Foreskin keratinocyte (primary cell): ENCODE measurements at places on chromosomes 3 and 15. TPM values are rescaled to one million over a fixed set of nuclear protein-coding genes. Genes with fewer than 3 reads are reported as not detected.

The U2SURP gene
- 98.4 and 98.5 TPM in 2 replicates for total RNA-seq

The GOLGA8R gene
- 0.34 and 0.35 TPM in 2 replicates for total RNA-seq

The SKOR1 gene
- not detected in 2 replicates for total RNA-seq

The P2RY12 gene
- total RNA-seq: not detected in 2 replicates

The FLNB gene
- 399 and 593 TPM in 2 replicates for total RNA-seq

The SLC33A1 gene
- 32.6 and 39.5 TPM in 2 replicates for total RNA-seq

The COL6A5 gene
- not detected in 2 replicates for total RNA-seq

The AGBL1 gene
- total RNA-seq: not detected in 2 replicates

The TBC1D23 gene
- 33.2 and 40.2 TPM in 2 replicates for total RNA-seq

The DUOXA2 gene
- not detected in 2 replicates for total RNA-seq

The ACKR2 gene
- 0.20 and 0.21 TPM in 2 replicates for total RNA-seq

The TRPM1 gene
- not detected in 2 replicates for total RNA-seq

The ESYT3 gene
- total RNA-seq: 0.78 and 0.92 TPM in 2 replicates

The TMEM108 gene
- 0.07 TPM in 1 of 2 replicates, not detected in the other for total RNA-seq

The GUCA1C gene
- total RNA-seq: 0.28 TPM in 1 of 2 replicates, not detected in the other

The GPR171 gene
- total RNA-seq: not detected in 2 replicates

The LTK gene
- not detected in 2 replicates for total RNA-seq

The HHLA2 gene
- total RNA-seq: not detected in 2 replicates

The LEKR1 gene
- total RNA-seq: 0.37 and 0.67 TPM in 2 replicates

The PLCB2 gene
- total RNA-seq: 1.5 and 1.7 TPM in 2 replicates

The SPATA12 gene
- 0.03 TPM in 1 of 2 replicates, not detected in the other for total RNA-seq

The CPLX3 gene
- not detected in 2 replicates for total RNA-seq

The GRM7 gene
- not detected in 2 replicates for total RNA-seq

The RETNLB gene
- not detected in 2 replicates for total RNA-seq

The CADM2 gene
- not detected in 2 replicates for total RNA-seq

The ALAS1 gene
- total RNA-seq: 57.7 and 67.5 TPM in 2 replicates

The GOLGA8H gene
- total RNA-seq: 0.10 and 0.11 TPM in 2 replicates

The KLHDC8B gene
- total RNA-seq: 11.7 and 14.9 TPM in 2 replicates
